ENCODE measurements at places on chromosomes 2 and 18.

- DNase-seq: peak; percentile 4
Observed at GRCh38 chr2:29601872-29602271, 319.5 kb downstream of the ALK start.

GRCh38 chr2:45173513-45173912, 164.3 kb upstream of the SIX2 start:
- DNase-seq: peak; percentile 98

DNA sequence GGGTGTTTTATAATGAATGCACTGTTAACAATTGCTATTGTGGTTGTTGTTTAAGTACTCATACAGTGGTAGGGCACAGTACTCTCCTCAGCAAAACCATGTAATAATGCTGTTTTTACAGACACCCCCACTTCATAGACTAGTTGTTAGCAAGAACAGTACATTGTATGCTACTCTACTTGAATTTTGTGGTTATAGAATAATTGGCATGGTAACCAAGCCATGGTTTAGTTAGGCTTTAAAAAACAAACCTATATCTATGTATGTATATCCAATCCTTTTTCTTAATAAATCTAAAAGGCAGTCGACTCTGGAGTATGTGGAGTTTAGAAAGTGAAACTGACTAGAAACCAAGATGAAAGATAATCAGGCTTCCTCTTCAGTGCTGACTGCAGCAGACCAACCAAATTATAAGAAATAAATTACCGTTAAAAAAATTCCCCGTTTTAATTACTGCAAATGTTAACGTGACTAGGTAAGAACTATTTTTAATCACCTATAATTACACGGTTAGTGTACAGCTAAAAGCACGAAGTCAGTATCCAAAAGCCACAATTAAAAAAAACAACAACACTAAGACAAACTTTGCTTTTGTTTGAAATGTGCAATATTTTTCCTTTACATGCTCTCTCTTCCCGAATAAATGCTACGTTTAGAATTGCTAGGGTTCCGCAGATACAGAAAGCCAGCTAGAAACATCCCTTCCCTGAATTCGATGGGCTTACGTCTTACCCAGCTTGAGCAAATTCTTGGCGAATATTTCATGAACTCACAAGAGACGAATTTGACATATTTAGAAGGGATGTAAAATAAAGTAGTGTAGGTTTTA, 113.3 kb upstream of the SERTAD2 start:
- DNase-seq: peak; percentile 52

- DNase-seq: peak; percentile 64
Observed at GRCh38 chr2:12008425-12009061, 262.1 kb downstream of the LPIN1 start.

DNA sequence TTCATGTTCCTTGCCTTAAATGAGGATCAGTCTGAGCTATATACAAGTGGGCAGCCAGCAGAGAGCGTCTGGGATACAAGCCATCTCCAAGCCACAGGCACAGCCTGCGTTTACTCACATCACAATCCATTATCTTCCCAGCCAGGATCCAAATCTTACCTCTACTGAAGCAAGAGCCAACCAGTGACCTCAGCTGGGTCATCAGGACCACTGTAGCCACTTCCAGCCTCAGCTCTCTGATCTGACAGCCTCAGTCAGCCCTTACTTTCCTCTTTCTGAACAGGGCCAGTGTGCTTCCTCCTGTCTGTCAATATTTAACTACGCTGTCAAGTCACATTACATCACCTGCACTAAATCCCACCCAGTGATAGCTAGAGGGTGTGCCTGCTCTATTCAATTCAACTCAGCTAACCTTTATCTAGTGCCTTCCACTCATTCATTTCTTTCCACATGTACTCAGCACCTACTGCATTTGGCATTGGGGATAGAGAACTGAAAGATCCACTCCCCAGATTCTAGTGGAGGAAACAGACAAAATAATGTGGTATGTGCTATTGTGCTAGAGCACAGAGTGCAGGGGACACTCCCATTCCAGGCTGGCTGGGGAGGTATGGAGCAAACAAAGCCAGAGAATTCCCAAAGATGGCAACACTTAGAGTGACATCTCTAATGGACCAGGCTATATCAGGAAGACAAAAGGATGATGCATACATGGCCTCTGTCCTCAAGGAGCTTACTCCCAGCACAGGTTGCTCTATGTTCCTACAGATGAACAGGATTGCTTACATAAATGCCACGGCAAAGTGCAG, 146.5 kb downstream of the NCKAP5 start:
- DNase-seq: peak; percentile 38

- no peak for DNase-seq
Observed at GRCh38 chr2:150846691-150847090, 359.2 kb upstream of the RND3 start.

GRCh38 chr2:144524118-144525009, 4.4 kb upstream of the ZEB2 start:
- no peak for DNase-seq

GRCh38 chr2:57937456-57937855, 109.2 kb upstream of the VRK2 start:
- DNase-seq: no peak

GRCh38 chr2:110729106-110729505, 3.3 kb upstream of the ACOXL start:
- no peak for DNase-seq

DNA sequence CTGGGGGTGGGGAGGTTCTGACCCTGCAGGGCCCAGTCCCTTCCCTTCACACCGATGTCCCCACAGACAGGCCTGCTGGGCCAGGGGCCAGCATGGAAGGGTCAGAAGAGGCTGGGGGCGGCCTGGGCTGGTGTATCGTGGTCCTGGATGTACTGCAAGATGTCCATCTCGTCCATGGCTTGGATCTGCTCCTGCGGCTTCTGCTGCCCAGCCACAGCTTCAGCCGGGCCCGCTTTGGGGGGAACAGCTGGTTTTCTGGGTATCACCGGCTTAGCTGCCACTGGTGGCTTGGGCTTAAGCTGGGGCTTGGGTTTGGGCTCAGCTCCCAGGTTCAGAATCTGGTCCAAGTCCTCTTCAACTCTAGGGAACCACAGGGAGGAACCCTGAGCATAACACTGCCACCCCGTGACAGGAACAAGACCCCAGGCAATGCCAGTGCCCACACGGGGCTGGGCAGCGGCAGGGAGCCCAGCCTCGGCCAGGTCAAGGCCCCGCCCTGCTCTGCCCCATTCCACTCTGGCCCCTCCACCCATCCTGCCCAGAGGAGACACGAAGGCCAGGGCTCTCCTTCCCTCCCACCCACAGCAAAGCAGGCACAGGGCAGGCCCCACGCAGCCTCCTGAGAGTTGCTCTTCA, 31.9 kb downstream of the HS1BP3 start:
- DNase-seq: no peak

GRCh38 chr2:42947809-42948600, 155.6 kb upstream of the HAAO start:
- DNase-seq: peak; percentile 34

DNA sequence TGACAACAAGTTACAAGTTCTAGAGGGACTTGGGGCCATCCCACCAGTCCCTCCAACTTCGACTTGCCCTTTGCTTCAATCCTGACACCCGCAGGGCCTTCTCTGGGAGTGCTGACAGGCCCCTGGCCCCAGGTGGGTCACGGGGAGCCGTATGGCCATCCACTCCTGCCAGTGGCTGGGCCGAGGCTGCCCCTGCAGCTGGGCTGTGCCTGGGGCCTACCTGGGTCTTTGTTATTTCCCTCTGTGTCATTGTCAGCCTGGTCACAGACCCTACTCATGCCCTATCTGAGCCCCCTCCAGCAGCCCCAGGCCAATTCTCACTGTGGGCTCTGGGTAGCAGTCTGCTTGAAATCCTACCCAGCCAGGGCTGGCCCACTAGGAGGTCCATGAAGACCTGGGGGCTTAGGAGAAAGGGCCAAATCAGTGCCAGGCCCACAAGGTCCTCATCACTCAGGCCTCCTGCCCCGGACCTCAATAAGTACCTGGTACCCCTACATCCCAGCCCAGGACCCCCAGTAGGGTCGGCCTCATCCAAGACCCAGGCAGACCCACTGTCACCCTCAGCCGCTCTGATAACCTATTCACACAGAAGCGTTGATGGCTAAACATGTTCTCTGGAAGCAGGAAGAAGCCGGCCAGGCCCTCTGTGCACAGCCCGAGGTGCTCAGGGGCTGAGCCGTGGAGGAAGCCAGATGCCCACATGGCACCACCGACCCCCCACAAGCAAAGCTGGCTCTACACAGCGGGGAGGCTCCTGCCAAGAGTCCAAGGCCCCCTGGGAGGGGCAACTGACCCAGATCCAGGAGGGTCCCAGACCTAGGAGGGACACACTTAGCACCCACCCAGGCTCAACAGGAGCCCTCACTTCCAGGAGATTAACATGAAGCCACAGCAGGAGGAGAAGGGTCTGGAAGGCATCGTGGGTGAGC, 57.7 kb downstream of the BIN1 start:
- DNase-seq: no peak

- no peak for DNase-seq
Observed at GRCh38 chr2:156695020-156695419, 258.8 kb downstream of the GPD2 start.

GRCh38 chr2:116585669-116586327, 1228.7 kb upstream of the DDX18 start:
- no peak for DNase-seq

DNA sequence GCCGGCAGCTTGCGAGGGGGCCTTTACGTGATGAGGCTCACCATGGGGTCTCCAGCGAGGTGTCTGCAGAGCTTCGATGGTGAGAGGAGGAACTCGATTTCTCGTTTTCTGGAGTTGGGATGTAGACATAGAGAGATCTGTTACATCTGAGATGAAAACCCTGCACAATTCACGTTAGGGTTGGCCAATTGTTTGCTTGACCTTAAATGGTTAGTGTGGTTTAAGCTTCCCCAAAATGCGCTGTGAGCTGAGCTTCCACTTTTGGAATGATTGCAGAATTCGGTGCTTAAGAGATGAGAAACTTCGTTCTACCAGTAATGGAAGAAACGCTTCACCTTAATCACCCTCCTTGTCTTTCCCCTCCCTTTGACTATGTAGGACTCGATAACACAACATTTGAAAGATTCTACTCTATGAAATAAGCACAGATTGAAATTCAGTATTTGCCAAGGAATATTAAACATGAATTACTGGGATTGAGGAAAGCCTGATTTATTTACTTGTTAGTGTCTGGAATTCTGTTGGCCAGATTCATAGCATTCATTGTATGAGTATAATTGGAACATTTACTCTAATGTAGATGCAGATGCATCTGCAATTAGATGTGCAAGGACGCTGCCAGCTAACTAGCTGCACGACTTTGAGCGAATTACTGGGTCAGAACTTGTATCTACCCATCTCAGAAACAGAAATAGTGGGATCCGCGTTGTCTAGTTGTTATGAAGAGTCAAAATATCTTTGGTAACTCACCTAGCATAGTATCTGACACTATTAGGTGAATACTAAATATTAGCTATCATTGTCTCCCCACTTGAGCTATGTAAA, 1.6 kb upstream of the KLF7 start:
- peak; percentile 83 for DNase-seq

DNA sequence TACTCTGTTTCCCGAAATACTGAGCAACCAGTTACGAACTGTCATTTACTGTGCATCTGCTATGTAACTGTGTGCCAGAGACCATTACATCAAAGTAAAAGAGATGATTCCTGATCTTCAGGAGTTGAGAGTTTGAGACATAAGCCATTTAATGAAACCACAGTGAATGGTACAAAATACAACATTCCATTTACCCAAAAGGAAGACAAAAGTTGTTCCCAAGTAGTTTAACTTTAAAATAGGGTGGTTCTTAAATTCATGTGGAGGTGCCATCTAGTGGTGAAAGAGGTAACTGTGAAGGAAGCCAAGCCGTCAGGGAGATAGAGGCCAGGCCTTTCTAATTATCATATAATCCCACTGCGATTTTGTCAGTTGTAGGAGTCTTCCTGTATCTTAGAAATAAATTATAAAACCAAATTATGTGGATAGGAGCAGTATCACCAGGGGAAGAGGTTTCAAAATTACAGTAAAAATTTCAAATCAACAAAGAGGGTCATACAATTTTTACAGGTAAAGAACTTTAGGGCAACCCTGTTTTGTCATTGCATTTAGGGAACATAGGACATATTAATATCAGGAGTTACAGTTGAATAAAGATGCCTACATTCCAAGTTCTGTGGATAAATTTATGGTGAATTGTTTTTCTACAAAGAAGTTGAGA, 67.7 kb downstream of the EPAS1 start:
- DNase-seq: peak; percentile 78

GRCh38 chr18:27428716-27429475, 243.8 kb upstream of the CHST9 start:
- no peak for DNase-seq

GRCh38 chr2:144501118-144501517, 18.8 kb downstream of the ZEB2 start:
- peak; percentile 66 for DNase-seq

DNA sequence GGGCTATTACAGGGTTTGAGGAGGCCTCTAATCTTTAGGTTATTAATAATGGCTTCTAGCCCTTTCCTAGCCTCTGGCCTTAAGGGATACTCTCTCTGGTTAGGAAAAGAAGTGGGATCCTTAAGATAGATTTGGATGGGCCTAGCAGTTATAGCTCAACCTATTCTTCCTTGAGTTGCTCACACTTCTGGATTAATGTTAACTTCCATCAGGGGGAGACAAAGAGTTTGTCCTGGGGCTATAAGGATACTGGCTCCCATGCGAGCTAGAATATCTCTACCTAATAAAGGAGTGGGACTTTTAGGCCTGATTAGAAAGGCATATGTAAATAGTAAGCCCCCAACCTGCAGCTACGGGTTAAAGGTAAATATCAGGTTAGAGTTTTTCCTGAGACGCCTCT, 14.3 kb upstream of the PTH2R start:
- DNase-seq: peak; percentile 10

GRCh38 chr2:8598295-8599165, 83.3 kb upstream of the ID2 start:
- DNase-seq: peak; percentile 96

GRCh38 chr2:71595569-71595968, 142.2 kb downstream of the DYSF start:
- no peak for DNase-seq

DNA sequence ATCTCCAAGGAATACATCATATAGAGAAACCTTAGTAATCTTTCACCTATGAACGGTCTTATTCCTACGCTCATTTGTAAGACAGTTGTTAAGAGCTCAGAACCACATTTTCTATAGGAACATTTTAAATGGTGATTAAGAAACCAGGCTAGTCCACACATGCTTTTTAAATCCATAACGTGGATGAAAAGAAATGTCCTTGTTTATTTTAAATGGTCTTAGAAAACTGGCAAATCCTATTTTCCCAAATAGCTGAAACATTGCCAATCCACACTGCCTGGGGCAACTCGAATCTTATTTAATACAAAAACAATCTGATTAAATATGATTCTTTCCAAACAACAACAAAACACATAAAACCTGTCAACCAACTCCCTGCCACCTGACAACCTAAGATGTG, 23.7 kb downstream of the METTL8 start:
- DNase-seq: peak; percentile 64

- peak; percentile 40 for DNase-seq
Observed at GRCh38 chr2:226795281-226796011, 4.2 kb downstream of the IRS1 start.

DNA sequence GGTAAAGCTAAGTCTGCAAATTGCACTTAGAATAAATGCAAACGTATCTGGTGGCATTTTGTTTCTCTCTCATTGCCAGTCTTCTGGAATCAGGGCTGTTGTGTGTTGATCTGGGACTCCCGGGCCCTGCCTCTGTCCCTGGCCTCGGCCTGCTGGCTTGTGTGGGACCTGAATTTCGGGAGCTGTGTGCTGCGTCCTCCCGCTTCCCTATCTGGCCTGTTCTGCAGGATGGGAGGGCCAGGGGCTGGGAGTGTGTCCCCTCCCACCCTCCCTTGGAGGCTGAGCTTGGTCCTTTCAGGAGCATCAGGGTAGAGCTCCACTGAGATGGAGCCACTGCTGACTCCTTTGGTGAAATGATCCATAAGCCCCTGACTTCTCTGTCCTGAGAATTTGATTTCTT, 118.5 kb downstream of the ACKR3 start:
- DNase-seq: no peak
